Mesenteric fat pad (tissue), 1 donor: ENCODE measurements at places on chromosomes 3 and 15. TPM values are rescaled to one million over a fixed set of nuclear protein-coding genes. Genes with fewer than 3 reads are reported as not detected.

Gene FOXB1
- not detected for total RNA-seq

Gene TEX55
- not detected for total RNA-seq

Gene B3GALNT1
- total RNA-seq = 5.9 TPM

Gene STRA6
- not detected for total RNA-seq

Gene P2RY14
- total RNA-seq = 1.4 TPM

Gene FAM174B
- 15.4 TPM for total RNA-seq

Gene SLMAP
- total RNA-seq = 57.2 TPM

Gene ZPLD1
- not detected for total RNA-seq

Gene LNP1
- total RNA-seq = 1.3 TPM

Gene MTHFS
- 20.0 TPM for total RNA-seq

Gene CPNE9
- total RNA-seq = not detected

Gene HCN4
- total RNA-seq = not detected

Gene DVL3
- 68.1 TPM for total RNA-seq

Gene GALNT15
- 275 TPM for total RNA-seq

Gene ISLR2
- 0.61 TPM for total RNA-seq

Gene GXYLT2
- 8.4 TPM for total RNA-seq

GRCh38 chr3:194496217-194496919, 9.6 kb upstream of the ATP13A3 start:
- no peak for DNase-seq

- DNase-seq = no peak
Observed at GRCh38 chr3:81352867-81353266, 408.6 kb downstream of the GBE1 start.

- DNase-seq = no peak
Observed at GRCh38 chr3:45679805-45680204, 9.4 kb upstream of the SACM1L start.

DNA sequence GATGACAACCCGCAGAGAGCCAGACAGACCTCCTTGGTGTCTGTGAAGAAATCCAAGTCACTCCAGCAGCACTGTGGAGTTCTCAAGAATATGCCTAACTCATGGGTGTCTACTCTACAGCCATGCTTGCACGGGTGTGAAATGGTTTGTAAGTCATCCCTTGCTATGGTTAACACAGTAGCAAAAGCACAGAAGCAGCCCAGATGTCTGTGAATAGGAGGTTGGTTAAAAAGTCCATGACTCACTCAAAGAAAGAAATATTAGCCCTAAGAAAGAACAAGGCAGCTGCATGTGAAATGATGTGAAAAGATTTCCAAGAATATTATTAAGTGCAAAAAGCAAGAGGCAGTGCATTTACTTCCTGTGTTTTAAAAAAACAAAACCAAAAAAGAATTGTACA, 12.1 kb upstream of the LIMD1 start:
- DNase-seq = no peak

GRCh38 chr3:4063916-4064574, 239.1 kb upstream of the SETMAR start:
- DNase-seq = no peak

- no peak for DNase-seq
Observed at GRCh38 chr3:50210510-50211367, 5.7 kb downstream of the SLC38A3 start.

DNA sequence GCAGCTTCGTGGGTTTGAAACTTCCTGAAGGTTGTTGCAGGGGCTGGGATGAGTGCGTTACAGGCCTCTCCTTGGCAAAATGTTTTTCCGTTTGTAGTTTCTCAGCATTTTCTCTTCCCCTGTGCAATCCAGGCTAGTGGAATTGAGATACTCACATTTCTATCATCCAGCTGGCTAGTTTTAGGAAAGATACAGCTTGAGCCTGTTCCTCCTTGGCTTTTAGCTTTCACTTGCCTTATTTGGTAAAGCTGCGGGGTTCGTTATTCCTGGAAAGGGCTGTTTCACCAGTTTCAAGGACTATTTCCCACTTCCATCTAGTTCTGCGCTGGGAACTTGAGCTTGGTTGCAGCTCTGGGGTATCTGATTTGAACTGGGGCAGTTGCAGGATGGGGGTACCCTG, 90.3 kb downstream of the ITPR1 start:
- DNase-seq = no peak

- DNase-seq = no peak
Observed at GRCh38 chr15:77832874-77833273, 200.2 kb upstream of the LINGO1 start.

GRCh38 chr15:49168016-49168415, 2.0 kb upstream of the GALK2 start:
- DNase-seq = no peak

DNA sequence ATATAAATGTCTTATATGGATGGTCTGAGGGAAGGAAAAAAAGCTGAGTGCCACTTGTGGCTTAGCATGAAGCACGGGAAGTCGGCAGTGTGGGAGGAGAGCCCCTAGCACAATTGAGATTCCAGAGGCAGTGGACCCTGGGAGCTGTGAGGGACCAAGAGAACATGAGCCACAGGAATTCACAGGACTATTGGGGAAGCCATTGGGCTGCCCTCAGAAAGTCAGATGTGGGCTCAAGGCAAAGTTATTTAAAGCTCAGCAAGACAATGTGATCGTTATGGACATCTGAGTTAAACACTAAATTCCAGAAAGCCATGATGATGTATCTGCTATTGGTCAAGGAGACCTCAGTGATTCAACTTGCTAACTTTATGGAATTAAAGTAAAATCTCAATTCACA, 380.8 kb upstream of the IL12A start:
- no peak for DNase-seq

DNA sequence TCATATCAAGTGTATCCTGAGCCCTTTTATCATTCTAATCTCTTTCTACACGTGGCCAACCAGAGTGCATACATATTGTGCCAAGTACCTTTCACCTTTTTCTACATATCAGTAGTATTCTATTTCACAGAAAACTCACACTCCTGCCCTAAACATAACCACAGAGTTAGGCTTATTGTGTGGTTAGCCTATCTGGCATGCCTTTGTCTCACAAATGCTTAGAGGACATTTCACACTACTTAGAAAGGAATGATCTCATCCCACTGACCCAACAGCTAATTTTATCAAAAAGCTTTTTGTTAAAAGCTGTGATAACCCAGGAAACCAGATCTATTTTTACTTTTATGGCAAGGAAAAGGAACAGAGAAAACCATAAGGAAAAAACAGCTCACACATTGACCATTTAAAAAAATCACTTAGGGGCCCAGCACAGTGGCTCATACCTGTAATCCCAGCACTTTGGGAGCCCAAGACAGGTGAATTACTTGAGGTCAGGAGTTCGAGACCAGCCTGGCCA, 17.8 kb upstream of the MAP4 start:
- DNase-seq = no peak

- no peak for DNase-seq
Observed at GRCh38 chr3:130801473-130801872, 54.8 kb upstream of the PIK3R4 start.

GRCh38 chr15:38186507-38186906, 66.1 kb upstream of the SPRED1 start:
- no peak for DNase-seq

DNA sequence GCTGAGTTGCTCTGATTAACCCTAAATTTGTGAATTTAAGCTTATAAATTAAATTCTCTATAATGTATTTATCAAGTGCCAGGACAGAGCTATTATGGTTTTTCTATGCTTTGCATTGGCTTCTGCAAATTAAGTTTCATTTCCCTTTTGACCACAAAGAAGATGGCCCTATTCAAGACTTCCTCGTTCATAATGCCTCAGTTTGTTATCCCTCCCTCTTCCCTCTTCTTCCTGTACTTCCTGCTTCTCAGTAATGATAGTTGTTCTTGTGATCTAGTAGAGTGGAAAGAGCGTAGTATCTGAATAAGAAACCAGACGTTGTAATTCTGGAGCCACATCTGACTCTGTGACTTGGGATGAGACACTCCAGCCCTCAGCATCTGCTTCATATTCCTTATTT, 118.7 kb downstream of the CACNA1D start:
- no peak for DNase-seq

GRCh38 chr15:92845126-92845508, 55.0 kb upstream of the CHD2 start:
- DNase-seq = no peak

DNA sequence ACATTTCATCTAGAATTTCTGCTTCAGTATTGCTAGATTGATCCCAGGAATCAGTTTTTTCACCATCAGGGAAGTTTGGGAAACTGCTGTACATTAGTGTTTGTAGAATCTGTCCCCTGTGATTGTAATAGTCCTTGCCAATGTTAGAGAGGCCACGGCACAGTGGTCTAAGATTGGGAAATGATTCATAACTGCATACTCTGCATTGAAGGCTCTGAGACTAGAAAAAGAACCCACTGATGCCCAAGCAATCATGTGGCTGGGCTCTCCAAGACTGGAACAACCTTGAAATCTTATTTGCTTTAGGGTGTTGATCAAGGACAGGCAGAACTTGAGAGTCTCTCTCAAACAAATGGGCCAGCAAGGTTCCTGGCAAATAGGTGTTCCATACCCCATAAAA, 245.6 kb upstream of the LRTM1 start:
- DNase-seq = no peak

DNA sequence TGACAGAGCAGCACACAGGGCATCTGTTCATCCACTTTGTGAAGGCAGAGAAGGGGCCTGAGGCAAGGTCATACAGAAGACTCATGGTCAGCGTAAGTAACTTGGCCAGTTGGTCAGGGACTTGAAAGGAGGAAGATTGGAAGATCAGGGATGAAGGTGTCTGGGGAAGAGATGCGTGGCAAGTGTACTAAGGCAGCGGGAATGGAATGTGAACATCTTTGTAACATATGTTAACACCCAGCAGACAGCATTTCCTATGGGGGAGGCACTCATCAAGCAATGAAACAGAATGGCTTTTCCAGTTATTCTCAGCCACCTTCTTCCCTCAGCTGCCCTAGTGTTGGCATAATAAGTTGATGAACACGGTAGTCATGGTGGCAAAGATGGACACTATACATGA, 7.8 kb upstream of the RFC4 start:
- DNase-seq = no peak

DNA sequence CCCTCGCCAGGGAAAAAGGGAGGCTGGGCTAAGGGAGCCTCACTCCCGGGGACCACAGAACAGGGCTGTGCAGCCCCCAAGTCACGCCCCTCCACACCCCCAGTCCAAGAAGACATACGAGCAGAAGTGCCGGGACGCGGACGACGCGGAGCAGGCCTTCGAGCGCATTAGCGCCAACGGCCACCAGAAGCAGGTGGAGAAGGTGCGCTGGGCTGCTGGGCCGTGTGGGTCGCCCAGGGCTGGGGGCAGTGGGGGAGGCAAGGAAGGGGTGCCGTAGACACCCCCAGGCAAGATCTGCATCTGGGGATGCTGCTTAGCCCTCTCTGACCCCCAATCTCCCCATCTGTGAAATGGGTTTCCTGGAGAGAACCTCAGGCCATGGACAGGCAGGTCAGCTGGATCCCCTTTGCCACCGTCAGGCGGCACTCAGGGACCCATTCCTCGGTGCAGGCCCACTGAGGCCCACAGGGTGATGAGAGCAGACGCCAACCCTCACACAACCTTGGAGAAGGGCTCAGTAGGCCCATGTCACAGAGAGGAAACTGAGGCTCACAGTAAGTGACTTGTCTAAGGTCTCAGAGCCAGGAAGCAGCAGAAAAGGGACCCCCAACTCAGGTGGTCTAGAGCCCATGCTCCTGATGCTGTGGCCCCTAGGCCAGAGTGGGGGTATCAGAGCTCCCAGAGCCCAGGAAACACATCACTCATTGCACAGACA, 33.7 kb downstream of the PSTPIP1 start:
- DNase-seq = no peak

- DNase-seq = no peak
Observed at GRCh38 chr3:52843881-52844280, 9.1 kb upstream of the MUSTN1 start.

- no peak for DNase-seq
Observed at GRCh38 chr15:32060706-32061105, 30.4 kb downstream of the CHRNA7 start.
